Calu3 (cell line): ENCODE measurements at places on chromosomes 3 and 15. TPM values are rescaled to one million over a fixed set of nuclear protein-coding genes. Genes with fewer than 3 reads are reported as not detected.

Gene ADGRG7
- total RNA-seq, result 1.2 and 1.4 TPM in 2 replicates

Gene SPINK8
- total RNA-seq, result not detected in 2 replicates

Gene ASB14
- 0.12 and 0.40 TPM in 2 replicates for total RNA-seq

Gene SPESP1
- not detected in 2 replicates for total RNA-seq

DNA sequence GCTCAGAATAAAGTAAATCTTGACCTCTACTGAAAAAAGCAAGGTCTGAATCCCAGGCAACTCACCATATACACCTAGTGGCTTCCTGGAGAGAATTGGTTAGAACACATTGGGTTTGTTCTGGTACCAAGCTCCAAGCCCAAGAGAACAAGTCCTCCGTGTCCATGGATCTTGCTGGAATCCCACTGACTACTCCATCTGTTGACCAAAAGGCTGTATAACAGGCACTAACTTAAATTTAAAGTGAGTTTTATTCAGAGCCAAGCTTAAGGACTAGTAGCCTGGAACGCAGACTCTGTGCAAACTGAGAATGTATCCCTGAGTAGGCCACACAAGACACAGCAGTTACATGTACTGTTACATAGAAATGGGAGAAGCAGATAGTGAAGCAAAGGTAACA, 342.1 kb upstream of the LRRC3B start:
- no peak overlapping the region for H3K4me3 ChIP-seq
- DNase-seq, result no peak
- no peak overlapping the region for H3K27ac ChIP-seq
- no peaks in the 10 kb centered on the region for H3K27me3 ChIP-seq

DNA sequence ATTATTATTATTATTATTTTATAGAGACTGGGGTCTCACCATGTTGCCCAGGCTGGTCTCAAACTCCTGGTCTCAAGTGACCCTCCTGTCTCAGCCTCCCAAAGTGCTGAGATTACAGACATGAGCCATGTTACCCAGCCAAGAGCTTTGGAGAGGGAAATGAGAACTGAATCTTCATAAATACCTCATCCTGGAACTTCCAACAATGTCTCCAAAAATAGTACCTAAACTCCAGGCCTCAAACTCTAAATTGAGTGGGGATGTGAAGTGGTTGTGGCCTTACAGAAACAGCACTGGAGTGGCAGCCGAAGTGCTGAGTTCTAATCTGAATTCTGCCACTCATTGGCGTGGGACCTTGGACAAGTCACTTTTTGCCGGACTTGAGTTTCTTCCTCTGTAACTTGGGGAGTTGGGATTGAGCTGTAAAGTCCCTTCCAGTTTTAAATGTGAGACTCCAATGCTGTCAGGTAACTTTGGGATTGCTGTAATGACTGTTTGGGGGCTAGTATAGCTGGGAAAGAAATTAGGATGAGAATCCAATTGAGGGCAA, 10.0 kb upstream of the SRP14 start:
- peaks cover 32% of the 10 kb centered on the region for H3K4me1 ChIP-seq
- H3K36me3 ChIP-seq, result peaks cover 5% of the 10 kb centered on the region
- H3K27ac ChIP-seq, result no peak overlapping the region
- no peak overlapping the region for H3K4me3 ChIP-seq

DNA sequence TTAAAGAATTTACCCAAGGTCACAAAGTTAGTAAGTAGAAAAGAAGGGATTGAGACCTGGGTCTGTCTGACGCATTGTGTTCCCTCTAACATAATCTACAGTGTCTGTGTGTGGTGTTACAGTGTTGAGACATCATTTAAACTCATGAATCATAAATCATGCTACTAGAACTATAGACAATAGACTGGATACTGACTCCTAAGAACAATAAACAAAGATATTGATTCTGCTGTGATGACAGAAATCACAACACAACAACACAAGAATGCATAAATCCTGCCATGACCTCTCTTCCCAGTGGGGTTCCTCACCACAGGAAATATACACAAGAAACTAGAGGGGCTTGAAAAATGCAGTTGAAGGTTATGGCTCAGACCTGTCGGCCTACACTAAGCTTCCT, 44.3 kb downstream of the TRIM69 start:
- no peak for DNase-seq
- no peak overlapping the region for H3K27ac ChIP-seq
- no peak overlapping the region for H3K4me3 ChIP-seq
- peaks cover 12% of the 10 kb centered on the region for H3K36me3 ChIP-seq
- H3K27me3 ChIP-seq, result no peaks in the 10 kb centered on the region

DNA sequence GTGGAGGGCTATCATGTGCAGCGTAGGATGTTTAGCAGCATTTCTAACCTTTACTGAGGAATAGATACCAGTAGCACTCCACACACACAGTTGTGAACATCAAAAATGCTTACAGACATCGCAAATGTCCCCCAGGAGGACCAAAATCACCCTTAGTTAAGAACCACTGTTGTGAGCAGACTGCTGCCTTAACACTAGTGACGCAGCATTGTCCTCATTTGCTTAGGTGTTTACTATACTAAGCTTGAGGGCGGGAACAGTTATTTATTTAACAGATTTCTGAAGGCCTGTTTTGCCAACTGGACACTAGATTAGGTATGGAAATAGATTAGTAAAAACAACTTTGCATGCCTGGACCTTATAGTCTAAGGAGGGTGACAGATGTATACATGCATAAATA, 2.3 kb downstream of the PPP2R3A start:
- H3K4me1 ChIP-seq, result peaks cover 55% of the 10 kb centered on the region
- H3K36me3 ChIP-seq, result peaks cover 48% of the 10 kb centered on the region
- H3K27me3 ChIP-seq, result no peaks in the 10 kb centered on the region

GRCh38 chr3:125428216-125428830, 53.2 kb upstream of the ZNF148 start:
- no peak overlapping the region for H3K4me3 ChIP-seq
- H3K27ac ChIP-seq, result no peak overlapping the region
- DNase-seq, result no peak
- no peaks in the 10 kb centered on the region for H3K4me1 ChIP-seq
- no peaks in the 10 kb centered on the region for H3K27me3 ChIP-seq

DNA sequence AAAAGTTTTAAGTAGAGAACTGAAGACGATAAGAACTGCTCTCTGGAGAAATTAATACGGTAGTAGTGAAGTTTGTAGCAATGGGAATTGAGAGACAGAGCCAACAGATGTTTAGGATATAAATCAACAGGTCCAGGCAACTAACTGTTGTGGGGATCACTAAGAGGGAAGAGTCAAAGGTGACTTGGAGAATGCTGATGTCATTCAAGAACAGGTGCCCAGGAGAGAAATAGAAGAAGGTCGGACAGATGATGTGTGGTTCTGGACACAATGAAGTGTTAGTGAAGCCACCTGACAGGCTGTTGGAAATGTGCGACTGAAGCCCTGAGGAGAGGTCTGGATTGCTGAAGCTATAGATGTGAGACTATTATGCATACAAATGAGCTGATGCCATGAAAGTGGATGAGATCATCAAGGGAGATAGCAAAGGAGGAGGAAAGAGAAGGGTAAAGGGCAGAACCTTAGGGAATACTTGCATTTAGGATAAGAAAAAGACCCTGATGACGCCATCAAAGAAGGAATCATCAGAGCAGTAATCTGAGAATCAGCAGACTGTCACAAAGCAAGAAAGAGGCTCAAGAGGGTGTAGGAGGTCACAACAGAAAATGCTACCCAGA, 183.7 kb downstream of the FRMD5 start:
- no peak for DNase-seq
- no peaks in the 10 kb centered on the region for H3K4me1 ChIP-seq
- H3K4me3 ChIP-seq, result no peak overlapping the region

- H3K27ac ChIP-seq, result no peak overlapping the region
- no peaks in the 10 kb centered on the region for H3K36me3 ChIP-seq
- no peak overlapping the region for H3K4me3 ChIP-seq
- H3K27me3 ChIP-seq, result no peaks in the 10 kb centered on the region
- no peak for DNase-seq
Measured at GRCh38 chr3:58801541-58801940, 135.0 kb upstream of the FAM3D start.

DNA sequence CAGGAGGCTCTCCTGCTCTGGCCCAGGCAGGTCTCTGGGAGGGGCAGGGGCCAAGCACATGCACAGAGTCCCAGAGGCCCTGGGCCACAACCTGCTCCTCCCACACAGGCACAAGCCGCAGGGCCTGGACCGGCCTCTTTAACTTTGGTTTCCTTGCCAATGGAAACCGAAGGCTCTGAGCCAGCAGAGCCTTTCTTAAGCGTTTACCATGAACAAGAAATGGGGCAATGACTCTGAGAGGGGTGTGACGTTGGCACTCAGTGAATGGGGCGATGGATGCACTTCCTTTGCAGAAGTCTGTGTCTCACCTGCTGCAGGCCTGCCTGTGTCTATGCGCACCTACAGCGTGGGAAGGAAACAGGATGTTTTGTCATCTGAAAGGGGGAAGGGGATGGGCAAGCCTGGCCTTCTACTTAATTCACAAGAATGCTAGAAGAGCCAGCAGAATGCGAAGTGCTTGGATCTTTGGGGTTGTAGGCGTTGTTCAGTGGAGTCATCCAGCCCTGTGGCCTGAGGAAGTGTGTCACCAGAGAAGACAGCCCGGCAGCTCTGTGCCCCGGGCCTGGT, 41.8 kb downstream of the IFT122 start:
- H3K27ac ChIP-seq, result no peak overlapping the region
- H3K4me3 ChIP-seq, result no peak overlapping the region
- H3K4me1 ChIP-seq, result no peaks in the 10 kb centered on the region
- no peaks in the 10 kb centered on the region for H3K27me3 ChIP-seq
